ENCODE measurements at places on chromosomes 1 and 21. TPM values are rescaled to one million over a fixed set of nuclear protein-coding genes. Genes with fewer than 3 reads are reported as not detected.

DNA sequence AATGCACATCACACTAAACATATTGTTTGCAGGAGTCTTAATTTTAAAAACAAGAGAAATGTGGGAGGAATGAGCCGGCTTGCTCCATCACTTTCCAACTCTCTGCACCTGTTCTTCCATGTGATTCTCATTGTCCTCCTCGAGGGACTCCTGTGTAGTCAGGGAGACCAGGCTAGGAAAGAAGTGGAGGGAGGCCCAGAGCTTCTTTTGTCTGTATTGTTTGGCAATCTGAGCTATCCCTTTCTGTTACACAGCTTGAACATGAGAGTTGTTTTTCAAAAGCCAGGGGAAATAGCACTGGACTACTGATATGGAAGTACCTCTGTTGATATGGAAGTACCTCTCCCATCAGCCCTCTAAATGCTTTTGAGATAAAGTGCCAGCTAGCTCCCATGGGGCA lies 18.8 kb upstream of the LRRC8D start:
- DNase-seq, result no peak

- no peak for DNase-seq
These were observed 29.4 kb downstream of the MRPL37 start for GRCh38 chr1:54229281-54229891.

GRCh38 chr1:232570007-232570406 lies 59.9 kb downstream of the SIPA1L2 start:
- DNase-seq, result no peak

GRCh38 chr1:172952516-172952915 lies 98.2 kb downstream of the TNFSF18 start:
- no peak for DNase-seq

GRCh38 chr1:157495285-157495684 lies 57.0 kb downstream of the FCRL5 start:
- DNase-seq, result no peak

DNA sequence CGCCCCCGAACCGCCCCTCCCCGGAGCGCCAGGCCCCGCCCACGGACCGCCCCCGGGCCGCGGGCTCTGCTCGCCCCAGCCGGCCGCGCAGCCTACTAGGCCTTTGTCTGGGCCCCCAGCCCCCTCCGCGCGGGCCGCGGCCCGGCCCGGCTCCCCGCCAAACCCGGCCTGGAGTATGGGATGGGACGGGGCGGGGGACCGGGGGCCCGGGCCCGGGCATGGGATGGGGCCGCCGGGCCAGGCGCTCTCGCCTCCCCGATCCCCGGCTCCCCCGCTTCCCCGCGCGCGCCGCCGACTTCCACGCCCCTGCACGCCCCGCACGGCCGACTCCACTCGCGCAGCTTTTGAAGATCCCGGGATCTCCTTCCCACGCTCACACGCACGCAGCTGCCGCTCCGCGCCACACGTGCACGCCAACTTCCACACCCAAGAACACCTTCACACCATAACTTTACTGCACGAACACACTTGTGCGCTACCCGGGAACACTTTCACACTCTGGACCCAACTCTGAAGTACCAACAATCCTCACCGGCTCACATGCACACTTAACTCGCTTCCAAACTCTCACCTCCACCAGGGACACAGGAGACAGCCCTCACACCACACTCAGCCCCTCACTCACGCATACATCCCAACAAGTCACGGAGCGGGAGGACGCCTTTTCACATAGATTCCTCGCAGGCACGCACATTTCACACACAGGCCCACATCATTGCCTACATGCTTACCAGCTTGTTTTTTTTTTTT lies 437 bp upstream of the HSPG2 start:
- peak; percentile 84 for DNase-seq

DNA sequence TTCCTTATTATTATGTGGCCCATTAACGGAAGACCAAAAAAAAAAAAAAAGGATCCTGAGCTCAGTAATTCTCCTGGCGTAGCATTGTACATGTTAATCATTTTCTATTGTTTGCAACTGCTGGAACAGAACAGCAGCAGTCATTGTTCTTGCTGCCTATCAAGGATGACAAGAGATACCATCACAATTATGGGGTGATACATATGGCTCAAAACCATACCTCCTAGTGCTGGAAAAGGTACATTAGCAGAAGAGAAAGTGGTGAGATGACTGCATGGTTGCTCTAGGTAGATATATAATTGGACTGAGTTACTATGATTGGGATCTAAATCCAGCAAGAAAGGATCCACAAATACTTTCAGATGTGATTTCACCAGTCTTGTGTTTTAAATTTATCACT lies 13.3 kb upstream of the TLR5 start:
- DNase-seq, result no peak

- DNase-seq, result no peak
These were observed 2.7 kb downstream of the TTLL7 start for GRCh38 chr1:83996191-83996590.

DNA sequence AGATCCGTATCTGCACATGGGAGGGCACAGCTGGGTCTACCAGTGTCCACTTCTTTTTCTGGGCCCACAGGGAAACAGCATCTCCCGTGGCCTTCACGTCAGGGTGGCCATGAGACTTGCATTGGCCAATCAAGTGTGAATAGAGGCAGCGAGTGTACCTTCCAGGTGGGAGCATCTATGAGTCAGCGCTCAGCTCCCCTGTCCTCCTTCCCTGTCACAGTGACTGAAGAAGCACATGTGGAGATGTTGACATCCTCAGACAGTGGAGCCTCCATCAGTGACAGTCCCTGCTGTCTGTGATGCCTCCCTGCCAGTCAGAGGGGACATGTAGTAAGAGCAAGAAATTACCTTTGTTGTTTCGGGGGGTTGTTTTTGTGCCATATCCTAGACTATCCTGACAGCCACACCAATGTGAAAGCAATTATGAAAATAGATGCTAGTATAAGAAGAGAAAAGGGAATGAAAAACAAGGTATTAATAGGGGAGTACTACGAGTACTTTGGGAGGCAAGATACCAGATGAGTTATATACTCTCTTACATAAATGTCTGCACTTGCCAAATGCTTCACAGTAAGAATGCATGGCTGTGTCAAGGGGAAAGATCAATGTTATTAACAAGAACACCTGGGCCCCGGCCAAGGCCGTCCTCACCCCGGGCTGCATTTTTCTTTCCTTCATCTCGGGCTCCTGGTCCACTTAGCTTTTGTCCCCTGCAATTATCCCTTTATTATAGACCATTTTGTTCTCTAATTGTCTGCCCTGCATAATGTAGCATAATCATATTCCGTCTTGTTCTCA lies 86.0 kb downstream of the MATN1 start:
- no peak for DNase-seq

- no peak for DNase-seq
These were observed 30.3 kb downstream of the SMIM12 start for GRCh38 chr1:34829250-34829649.

- no peak for DNase-seq
These were observed 103.4 kb downstream of the DENND1B start for GRCh38 chr1:197671920-197672319.

GRCh38 chr1:196115646-196116045 lies 492.6 kb downstream of the KCNT2 start:
- no peak for DNase-seq

DNA sequence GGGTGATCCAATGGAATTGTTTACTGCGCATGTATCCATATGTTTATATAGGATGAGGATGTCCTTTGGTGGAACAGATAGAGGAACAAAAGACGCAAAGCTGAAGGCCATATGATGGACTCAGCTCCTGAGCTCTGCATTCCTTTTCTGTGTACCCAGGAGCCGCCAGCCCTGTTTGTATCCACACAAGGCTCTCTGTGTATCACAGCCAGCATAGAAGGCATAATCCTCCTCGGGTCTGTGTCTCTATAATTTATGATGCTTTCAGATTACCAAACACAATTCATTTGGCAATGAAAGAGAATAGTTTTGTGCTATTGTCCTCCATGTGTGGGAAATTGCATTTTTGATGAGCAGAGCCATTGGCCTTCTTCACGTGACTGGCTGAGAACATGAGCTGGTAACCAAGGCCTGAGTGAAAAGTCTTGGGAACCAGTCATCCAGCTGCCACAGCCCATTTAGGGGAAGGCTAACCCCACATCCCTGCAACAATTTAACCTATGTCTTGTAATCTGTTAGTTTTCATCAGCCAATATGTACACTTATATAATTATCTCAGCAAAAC lies 119.2 kb downstream of the PBX1 start:
- DNase-seq, result no peak

GRCh38 chr1:230500063-230500462 lies 73.9 kb upstream of the PGBD5 start:
- no peak for DNase-seq

DNA sequence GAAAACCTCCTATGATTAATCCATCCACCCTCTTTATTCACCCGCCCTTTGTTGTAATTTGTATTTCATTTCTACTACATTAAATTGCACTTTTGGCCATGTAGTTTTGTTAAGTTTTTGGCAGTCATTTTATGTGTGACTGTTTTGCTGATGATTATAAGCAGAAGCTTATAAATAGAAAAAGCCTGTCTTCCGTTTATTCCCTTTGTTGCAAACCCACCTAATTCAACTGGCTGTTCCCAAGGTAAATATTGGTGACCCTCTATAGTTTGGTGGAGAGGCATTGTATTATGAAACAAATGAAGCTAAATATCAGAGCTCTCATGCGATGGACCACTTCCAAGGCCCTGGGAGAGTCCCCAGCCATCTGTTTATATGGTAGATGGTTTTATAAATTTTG lies 36.7 kb upstream of the IGSF3 start:
- DNase-seq, result no peak

The HPDL gene
- total RNA-seq, result 29.3 TPM

The ACTA1 gene
- total RNA-seq, result 2.4 TPM

The IQGAP3 gene
- total RNA-seq, result 13.6 TPM

The SELL gene
- 2.2 TPM for total RNA-seq

The CDCA8 gene
- 14.9 TPM for total RNA-seq

The MAP3K21 gene
- 16.4 TPM for total RNA-seq

The SPATA45 gene
- not detected for total RNA-seq

All from colonic mucosa (tissue), 4 donors.